Esophagus squamous epithelium (tissue), 5 donors: ENCODE measurements at places on chromosomes 12 and 14.

GRCh38 chr14:72099566-72099965 lies 167.3 kb downstream of the RGS6 start:
- no peak for DNase-seq
- H3K27ac ChIP-seq = no peak overlapping the region
- no peaks in the 10 kb centered on the region for H3K36me3 ChIP-seq
- H3K4me3 ChIP-seq = no peak overlapping the region
- no peaks in the 10 kb centered on the region for H3K4me1 ChIP-seq

GRCh38 chr12:4203772-4204376 lies 69.7 kb upstream of the CCND2 start:
- H3K4me3 ChIP-seq = no peak overlapping the region
- H3K27ac ChIP-seq = no peak overlapping the region
- H3K36me3 ChIP-seq = no peaks in the 10 kb centered on the region
- no peak for DNase-seq
- H3K27me3 ChIP-seq = no peaks in the 10 kb centered on the region

GRCh38 chr12:58095002-58095401 lies 153.6 kb downstream of the ATP23 start:
- no peak overlapping the region for H3K4me3 ChIP-seq
- no peaks in the 10 kb centered on the region for H3K36me3 ChIP-seq

- no peaks in the 10 kb centered on the region for H3K27me3 ChIP-seq
- H3K27ac ChIP-seq = no peak overlapping the region
- no peaks in the 10 kb centered on the region for H3K4me1 ChIP-seq
These were observed 20.4 kb upstream of the FBXO33 start for GRCh38 chr14:39452680-39453079.

DNA sequence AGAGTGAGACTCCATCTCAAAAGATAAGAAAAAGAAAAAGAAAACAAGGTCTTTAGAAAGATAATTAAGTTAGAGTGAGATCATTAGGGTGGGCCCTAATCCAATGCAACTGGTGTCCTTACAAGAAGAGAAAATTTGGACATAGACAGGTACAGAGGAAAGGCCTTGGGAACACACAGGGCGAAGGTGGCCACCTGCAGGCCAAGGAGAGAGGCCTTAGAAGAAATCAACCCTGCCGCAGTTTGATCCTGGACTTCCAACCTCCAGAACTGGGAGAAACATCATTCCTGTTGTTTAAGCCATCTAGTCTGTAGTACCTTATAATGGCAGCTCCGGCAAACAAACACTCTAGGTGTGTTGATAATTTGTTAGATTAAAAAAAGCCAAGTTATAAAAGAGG lies 491.9 kb downstream of the MED13L start:
- H3K27me3 ChIP-seq = no peaks in the 10 kb centered on the region
- H3K4me3 ChIP-seq = no peak overlapping the region
- no peaks in the 10 kb centered on the region for H3K4me1 ChIP-seq

- H3K27ac ChIP-seq = no peak overlapping the region
- no peaks in the 10 kb centered on the region for H3K4me1 ChIP-seq
- no peaks in the 10 kb centered on the region for H3K36me3 ChIP-seq
These were observed 22.8 kb upstream of the ANO2 start for GRCh38 chr12:5967645-5968415.

DNA sequence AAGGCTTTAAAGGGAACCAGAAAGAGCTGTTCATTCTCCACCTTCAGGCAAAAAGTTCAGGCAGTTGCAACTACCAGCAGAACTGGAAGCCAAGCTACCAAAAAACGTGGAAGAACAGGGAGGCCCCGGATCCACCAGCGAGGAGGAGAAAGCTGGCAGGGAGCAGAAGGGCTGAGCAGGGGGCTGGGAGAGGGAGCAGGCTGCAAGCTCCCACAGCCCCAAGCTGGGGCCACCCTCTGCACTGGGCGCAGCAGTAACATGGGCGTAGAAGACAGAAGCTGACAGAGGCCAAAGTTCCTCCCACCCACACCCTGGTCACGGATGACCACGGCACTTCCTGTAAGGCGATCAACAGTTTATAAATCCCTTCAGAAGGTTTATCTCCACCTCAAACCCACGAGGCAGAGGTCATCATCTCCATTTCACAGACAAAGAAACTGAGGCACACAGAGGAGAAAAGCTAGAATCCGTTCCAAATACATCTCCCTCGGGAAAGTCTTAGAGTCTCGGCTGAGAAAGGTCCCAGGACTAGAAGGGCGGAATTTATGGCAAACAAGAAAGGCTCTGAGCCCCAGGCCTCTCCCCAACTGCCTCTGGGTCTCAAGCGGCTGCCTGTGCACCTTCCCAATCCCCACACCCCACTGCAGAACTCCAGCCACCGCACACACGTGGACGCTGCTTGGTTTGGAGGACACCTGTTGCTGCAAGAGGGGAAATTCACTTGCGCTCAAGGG lies 1.8 kb downstream of the CCDC85C start:
- peak overlapping the region; percentile 86 for H3K4me3 ChIP-seq
- H3K27ac ChIP-seq = peak overlapping the region; percentile 97

GRCh38 chr12:92467886-92468285 lies 234.9 kb upstream of the PLEKHG7 start:
- H3K27ac ChIP-seq = no peak overlapping the region
- no peaks in the 10 kb centered on the region for H3K27me3 ChIP-seq
- no peaks in the 10 kb centered on the region for H3K4me1 ChIP-seq
- H3K4me3 ChIP-seq = no peak overlapping the region

DNA sequence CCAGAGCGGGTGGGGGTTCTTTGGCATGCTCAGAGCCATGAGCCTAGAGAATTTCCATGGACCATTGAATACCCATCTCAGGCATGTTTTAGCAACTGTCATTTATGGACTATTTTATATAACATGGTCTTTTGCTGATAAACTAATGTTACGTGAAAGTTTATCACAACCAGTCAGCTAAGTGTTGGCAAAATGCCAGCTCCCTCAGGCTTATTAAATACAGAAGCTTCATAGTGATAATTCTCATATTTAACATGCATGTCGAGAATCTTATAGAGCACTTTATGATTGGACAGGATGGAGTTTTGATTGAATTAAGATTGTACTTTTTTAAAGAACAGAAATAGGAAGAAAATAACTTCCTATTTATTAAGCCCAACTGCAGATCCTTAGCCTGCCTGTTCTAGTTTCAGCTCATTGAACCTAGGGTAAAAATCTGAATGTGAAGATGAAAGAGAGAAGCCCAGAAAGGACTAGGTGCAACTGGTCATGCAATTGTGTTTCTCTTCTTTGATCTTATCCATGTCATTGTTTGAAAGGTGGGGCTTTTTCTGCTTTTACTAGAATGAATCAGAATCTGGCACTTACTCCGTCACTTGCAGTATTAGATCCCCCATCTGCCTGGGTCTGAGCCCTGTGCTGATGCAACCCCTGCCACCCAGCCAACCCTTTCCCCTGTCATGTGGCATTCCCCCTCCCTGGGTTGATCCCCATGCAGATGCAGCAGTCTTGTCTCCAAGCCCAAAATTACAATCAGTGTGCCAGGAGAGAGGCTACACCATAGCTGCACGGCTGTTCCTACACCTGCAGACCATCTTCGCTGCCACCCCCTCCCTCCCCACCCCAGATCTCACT lies 134.6 kb upstream of the EVL start:
- no peak for DNase-seq
- H3K27ac ChIP-seq = no peak overlapping the region
- no peaks in the 10 kb centered on the region for H3K4me1 ChIP-seq
- H3K4me3 ChIP-seq = no peak overlapping the region

- DNase-seq = no peak
- no peaks in the 10 kb centered on the region for H3K4me1 ChIP-seq
- H3K36me3 ChIP-seq = no peaks in the 10 kb centered on the region
- no peak overlapping the region for H3K4me3 ChIP-seq
- no peaks in the 10 kb centered on the region for H3K27me3 ChIP-seq
These were observed 34.7 kb upstream of the PPM1H start for GRCh38 chr12:62969695-62970094.
